Activated CD4-positive, alpha-beta T cell treated with anti-CD3 and anti-CD28 coated beads, Interleukin-2, amount 50 U/mL, for 16 hours (primary cell): ENCODE measurements at places on chromosomes 6 and 20.

DNA sequence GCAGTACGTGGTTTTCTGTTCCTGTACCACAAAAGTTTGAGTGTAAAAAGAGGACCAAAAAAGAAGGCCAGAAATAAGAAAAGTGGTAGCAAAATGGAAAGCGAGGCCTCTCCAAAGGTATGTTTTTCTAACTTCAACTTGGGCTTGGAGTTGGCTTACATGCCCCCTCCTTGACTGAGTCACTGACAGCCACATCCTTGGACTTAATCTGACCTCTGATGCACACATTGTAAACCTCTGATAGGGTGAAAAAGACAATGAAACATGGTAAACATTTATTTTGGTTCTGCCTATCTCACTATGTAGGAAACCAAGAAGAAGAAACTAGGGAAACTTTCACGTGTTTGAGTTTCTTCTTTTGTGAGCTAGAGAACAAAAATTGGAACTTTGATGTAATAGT, 503.2 kb upstream of the ID4 start:
- DNase-seq, result no peak

GRCh38 chr20:40676491-40677269, 12.4 kb downstream of the MAFB start:
- DNase-seq, result no peak

DNA sequence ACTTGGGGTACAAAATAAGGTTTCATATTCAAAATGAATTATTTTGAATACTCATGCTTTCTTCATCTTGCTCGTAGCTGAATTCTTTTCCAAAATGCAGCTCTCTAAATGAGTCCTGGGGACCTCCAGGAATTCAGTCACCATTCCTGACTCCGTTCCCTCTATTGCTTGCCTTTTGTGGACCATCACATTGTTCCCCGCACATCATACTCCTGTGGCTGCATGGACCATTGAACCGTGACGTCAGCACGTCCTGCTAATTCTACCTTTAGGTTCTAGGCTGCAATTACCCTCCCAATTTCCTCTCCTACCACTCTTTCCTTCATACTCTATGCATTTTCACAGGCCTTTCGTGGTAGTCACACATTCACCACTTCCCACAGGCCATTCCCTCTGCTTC, 173.1 kb upstream of the ID4 start:
- no peak for DNase-seq

DNA sequence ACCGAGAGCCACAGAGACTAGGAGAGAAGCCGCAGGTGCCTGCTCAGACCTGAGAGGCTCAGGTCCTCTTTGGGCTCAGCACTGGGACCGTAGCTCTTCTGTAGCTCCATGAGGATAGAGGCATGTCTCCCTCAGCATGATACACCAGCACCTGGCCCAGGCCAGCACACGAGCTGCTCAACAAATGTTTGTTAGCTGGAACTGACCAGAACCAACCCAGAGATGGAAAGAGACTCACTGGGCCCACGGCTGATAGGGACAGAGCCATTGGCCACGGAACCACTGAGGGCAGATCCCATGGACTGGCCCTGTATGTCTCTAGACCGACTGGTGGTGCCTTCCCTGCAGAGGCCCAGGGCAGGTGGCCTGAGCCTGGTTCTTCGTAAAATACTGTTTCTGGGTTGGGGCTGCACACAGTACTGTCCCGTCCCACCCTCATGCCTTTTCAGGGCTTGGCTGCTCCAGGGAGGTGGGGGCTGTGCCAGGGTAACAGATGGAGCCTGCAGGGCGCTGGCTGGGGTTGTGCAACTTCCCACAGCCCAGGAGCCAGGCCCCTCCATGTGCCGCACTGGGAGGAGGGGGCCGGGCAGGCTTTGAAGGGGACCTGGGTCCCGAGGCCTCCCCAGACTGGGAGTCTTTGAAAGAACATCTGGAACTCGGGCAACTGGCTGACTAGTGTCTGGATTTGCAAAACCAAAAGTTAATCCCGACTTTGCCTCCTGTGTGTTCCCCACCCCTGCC, 5.2 kb downstream of the C20orf204 start:
- no peak for DNase-seq

GRCh38 chr20:35899064-35899463, 55.2 kb downstream of the SCAND1 start:
- DNase-seq, result no peak
